ENCODE measurements at places on chromosomes 7 and 10.

- DNase-seq, result peak; percentile 65
Observed at GRCh38 chr10:99529591-99530107, 3.1 kb upstream of the NKX2-3 start.

DNA sequence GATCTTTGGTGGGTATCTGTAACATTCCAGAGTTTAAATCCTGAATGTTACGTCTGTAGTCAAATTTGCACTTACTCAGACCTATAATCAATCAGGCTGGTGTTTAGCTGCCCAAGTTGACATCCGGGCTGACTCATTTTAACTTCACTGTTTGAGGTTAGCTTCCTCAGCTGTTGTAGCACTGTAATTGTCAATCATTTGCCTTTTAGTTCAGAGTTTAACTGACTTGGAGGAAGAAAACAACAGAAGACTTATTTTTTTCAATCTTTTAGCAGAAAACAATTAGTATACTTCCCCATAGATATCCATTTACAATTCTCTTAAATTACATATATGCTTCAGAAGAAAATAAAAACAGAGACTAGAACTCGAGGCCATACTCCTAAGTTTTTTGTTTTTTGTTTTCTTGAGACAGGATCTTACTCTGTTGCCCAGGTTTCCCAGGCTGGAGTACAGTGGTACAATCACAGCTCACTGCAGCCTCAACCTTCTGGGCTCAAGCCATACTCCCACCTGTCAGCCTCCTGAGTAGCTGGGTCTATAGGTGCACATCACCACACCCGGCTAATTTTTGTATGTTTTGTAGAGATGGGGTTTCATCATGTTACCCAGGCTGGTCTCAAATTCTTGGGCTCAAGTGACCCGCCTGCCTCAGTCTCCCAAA, 38.5 kb upstream of the LRRC17 start:
- no peak for DNase-seq

DNA sequence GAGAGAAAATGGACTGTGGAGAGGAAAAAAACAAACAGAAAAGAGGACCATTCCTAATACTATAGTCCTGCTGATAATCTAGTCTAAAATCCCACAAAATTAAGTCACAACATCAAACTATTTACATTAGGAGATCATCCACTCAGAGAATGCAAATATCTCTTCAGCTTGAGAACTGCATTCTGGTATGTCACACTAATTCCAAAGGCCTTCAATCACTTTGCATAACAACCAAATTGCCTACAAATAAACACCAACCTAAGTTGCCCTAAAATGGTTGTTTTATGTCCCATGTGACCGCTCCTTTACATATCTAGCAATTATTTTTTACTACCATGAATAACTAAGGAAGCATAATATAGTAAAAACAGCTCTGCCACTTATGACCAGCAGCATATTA, 264.3 kb downstream of the CACNA2D1 start:
- DNase-seq, result no peak

DNA sequence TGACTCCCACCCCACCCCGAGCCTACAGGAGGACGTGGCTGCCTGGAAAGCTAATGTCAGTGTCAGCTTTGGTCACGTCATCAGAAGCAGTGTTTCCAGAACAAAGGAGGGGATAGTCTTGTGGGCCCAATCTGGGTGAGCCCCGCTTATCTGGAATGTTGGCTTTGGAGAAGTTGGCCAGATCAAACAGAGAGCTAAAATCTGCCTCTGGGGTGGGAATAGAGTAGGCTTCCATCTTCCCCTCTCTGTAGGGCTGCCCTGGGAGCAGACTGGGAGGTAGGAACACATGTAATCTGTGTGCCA, 32.5 kb downstream of the SRRM3 start:
- no peak for DNase-seq

GRCh38 chr10:20990604-20991003, 93.5 kb upstream of the NEBL start:
- DNase-seq, result no peak

- DNase-seq, result no peak
Observed at GRCh38 chr10:36671607-36672006, 453.8 kb upstream of the ANKRD30A start.

Measured in ecto neural progenitor cell (in vitro differentiated cells).